CD4-positive, alpha-beta T cell treated with Interleukin-15 for 4 hours (primary cell): ENCODE measurements at places on chromosomes 7 and 10.

GRCh38 chr10:52451817-52452216 is 137.7 kb downstream of the DKK1 start:
- no peak for DNase-seq

DNA sequence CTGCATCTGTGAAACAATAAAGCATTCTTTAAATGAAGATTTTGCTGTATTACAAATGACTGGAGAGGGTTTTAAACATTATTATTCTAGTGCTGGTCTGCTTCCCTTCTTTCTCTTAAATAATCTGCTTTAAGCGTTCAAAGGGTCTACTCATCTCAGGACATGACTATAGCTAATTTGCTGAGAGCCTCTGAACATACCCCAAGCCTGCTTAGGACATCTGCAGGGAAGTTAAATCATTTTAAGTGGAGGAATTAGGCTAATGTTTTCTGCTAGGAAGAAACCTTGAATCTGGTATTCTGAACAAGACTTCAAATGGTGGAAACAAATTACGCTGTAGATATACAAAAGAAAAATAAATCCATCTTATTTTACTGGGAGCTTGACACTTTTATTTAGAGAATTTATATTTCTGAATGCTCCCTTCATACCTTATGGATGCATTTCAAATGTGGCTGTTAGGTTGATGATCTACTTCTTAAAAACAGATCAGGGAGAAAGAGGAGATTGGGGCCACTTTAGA is 124.4 kb upstream of the ITGB1 start:
- DNase-seq, result no peak

DNA sequence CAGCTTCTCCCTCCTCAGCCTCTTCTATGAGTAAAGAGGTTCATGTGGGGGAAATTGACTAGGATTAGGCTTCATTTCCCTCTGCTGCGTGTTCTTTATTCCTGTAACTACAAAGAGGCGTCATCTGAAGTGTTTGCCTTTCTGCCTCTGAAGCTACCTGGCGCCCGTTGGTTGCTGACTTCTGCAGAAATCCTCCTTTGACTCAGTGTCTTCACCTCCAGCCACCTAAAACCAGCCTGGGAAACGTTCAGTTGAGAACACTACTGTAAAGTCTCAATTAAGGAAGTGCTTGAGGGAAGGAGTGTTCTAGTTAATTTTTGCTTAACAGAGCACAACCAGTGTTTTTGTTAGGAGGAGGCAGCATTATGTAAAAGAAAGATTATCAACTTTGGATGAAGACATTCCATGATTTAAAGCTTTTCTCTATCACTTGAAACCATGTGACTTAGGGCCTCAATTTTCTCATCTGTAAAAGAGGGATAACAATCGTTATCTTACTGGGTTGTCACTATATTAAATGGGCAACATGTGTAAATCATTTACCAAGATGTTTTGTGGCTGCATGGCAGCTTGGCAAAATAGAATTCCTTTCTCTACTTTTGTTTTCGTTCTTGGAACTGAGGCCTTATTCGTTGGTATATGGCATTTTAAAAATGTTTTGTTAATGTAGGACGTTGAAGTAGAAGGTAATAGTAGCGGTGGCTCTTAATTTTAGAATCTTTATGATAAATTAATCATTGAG is 642.9 kb downstream of the SDK1 start:
- no peak for DNase-seq

DNA sequence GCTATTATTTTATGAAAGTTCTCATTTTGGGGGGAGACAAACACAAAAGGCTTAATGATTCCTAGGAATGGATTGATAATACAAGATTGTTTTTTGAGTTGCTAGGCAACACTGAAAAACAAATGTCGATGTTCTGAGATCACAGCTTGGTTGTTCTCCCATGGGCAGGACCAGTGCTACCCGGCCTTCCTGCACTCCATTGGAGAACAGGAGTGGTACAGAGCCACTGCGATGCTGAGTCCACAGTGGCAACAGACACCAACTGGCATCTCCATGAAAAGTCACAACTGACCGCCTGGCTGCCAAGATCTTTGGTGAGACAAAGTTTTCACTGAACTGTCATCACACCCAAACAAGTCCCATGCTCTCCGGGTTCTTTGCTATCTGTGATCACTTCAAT is 68.9 kb upstream of the NMT2 start:
- peak; percentile 4 for DNase-seq

DNA sequence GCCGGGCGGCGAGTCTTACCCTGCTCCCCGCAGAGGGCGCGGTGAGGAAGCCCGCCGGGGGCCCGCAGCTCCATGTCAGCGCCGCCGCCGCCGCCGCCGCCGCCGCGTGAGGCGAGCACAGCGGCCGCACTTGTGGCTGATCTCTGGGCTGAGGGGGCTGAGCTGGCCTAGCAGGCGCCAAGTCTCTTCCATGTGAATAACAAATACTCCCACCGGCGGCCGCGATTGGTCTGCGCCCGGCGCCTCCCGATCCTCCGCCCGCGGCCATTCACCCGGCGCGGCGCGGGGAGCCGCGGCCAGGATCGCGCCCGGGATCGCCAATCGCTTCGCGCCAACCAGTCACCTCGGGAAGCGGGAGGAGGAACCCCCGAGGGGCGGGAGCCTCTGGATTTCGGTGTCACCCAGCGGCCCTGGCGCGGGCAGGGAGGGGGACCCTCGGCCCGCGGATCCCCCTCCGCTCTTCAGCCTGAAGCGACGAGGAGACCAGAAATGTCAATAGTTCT is at the start of gene GRM8:
GRM8 (minus strand) TSS at position 164 of the 503 bp plus-strand sequence.
- DNase-seq, result no peak

GRCh38 chr10:101939729-101940128 is 96.1 kb upstream of the KCNIP2 start:
- no peak for DNase-seq

DNA sequence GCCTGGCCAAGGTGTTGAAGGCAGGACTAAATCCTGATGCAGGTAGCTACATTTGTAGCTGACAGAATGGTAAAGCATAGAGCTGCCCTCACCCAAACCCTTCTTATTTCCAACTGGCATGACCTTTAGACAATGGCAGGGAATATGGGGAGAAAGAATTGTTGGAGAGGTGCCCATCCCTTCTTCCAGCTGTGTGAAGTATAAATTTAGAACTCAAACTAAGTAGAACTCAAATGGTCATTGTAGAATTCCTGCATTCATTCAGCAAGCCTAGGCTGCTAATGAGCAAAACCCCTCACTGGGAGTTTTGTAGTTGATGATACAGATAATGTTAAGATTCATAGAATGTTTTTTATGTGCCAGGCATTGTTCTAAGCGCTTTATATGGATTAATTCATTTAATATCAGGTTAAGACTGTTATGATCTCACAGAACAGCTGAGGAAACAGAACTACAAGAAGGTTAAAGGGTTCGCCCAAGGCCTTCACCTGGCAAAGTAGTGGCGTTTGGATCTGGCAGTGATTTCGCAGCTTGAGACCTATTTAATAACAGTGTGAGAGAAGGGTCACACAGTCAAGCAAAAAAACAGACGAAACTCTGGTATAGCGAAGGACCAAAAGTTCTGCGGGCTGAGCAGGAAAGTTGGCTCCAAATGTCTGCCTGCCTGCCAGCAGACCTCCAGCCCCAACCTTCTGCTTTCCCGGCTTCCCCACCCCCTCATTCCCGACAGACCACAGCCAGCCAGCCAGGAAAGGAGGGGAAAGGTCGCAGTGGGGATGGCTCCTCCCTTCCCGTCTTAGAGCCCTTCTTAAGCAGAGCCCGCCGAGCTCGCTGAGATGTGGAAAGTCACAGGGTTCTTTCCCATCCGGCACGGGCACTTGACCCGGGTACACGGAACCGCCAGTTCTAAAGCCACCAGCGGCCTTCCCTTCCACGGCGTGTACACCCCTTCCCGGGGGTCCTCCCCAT is 1.6 kb upstream of the HILPDA start:
- DNase-seq, result no peak

- no peak for DNase-seq
Observed at GRCh38 chr7:96005271-96005670, 232.9 kb downstream of the DYNC1I1 start.

GRCh38 chr7:135242096-135242684 is 8.6 kb downstream of the STRA8 start:
- no peak for DNase-seq

DNA sequence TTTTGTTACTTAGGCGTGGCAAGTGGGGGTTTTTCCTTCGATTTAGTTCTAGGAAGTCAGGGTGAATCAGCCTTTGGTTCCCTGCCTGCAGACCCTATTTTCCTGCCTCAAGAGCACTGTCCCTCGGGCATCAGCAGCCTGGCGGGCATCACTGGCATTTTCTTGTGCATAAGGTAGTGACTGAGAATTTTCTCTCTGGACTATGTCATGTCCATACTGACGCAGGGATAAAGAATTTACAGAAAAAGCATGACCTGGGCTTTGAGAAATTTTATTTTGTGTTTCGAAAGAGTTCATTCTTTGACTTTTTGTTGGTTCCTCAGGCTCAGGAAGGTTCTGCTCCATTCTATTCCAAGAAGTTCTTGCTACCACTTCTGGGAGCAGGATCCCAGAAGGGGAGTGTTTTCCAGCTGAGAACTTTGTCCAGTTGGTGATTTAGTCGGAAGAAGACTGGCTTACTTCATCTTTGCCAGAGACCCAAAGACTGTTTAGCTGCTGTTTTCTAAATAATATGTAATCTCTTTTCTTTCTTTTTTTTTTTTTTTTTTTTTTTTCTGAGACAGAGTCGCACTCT is 213.9 kb upstream of the SH2B2 start:
- DNase-seq, result no peak

DNA sequence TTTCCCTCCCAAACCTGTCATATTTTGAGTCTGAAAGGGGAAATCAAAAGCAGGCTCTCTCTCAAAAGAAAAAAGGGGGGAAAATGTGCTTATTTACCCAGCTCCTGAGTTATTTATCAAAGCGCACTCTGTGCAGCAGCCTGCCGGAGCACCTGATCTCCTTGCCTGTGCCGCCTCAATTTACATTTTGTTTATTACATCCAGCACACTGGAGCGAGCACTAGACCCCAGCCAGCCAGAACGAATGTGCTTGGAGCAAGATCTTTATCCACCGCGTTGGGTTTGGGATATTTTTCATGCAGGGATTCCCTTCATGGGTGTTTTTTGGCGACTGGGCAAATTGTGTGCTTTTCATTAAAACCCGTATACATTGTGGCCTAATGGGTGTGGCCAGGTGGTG is 161.9 kb upstream of the INSYN2A start:
- DNase-seq, result no peak

DNA sequence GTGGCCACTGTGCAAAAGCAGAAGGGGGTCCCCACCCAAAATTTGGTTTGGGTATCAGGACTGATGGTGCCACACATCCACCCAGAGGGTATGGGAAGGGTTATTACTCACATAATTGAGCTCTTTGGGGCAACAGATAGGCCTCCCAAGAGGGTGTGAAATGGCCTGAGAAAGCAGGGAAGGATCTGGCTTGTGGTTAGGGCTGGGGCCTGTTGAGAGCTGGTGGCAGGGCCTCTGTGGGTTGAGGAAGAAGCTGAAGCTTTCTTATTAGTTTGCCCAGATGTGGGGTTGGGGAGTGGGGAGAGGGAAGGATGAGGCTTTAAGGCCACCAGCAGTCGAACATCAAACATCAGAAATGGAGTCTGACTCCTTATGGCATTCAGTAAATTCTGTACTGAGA is 18.3 kb upstream of the MKI67 start:
- DNase-seq, result no peak

DNA sequence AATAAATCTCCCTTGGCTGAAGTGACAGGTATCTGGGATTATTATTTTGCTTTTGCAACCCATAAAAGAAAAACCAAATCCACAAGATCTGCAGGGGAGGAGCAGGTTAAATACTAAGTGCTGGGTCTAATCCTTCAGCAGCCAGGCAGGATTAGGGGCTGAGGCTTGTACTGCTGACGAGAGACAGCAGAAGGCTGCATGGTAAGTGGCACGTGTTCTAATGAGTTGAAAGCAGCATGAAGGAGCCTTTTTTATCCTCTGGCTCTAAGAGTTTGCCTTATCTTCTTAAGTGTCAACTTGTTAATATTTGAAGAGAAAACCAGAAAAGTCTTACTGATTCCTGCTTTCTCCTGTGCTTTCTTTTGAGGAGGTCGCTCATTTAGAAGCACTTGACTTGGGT is 50.0 kb downstream of the LYZL2 start:
- no peak for DNase-seq

GRCh38 chr10:12332572-12333379 is 16.6 kb upstream of the CAMK1D start:
- DNase-seq, result no peak

DNA sequence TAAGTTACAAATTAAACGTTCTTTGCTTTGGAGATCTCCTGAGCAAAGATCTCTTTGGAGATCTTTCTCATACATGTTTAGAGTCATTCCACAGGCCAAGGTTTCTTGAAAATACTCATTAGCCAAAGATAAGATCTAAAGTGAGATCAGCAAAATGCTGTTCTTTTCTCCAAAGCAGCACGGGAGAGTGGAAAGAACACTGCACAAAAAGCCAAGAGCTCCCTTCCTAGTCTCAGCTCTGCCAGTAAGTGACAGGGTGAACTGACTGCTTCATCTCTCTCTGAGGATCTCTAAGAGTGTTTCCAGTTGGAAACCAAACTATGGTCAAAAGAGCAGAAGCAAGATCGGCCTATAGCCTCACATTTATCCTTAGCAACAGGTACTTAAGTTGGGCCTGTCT is 168.4 kb upstream of the ASAH2 start:
- DNase-seq, result no peak

DNA sequence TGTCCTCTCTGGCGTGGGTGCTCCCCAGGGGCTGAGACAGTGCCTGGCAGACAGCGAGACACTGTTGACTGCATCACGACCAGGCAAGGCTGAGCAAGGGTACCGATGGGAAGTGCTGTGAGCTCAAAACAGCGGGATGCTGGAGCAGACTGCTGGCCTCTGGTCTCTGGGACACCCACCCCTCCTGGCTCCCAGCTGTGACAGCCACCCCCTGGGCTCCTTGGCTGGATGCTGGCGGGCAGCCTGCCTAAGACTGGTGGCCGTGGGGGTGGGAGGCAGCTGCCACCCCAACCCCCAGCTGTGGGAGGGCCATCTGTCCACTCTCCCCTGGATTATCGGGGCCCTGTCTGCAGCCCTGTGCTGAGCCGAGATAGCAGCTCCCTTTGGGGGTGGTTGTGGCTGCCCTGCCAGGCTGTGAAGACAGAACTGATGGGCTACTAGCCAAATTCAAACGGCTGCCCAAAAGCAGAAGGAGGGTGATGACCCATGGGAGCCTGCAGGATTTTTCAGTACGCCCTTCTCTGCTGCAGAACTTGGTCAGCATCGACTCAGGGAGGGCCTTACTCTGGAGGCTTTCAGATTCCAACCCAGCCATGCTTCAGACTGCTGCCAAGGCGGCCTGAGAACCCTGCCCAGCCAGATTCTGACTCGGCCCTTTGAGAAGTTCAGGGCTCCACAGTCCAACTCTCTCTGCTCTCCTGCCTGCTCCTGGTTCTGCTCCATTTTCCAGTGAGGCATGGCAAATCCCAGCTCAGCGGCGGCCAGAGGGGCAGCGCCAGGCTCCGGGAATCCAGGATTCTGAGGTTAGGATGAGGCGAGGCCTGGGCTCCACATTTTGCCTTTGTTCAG is 125.3 kb downstream of the NEURL1 start:
- no peak for DNase-seq

DNA sequence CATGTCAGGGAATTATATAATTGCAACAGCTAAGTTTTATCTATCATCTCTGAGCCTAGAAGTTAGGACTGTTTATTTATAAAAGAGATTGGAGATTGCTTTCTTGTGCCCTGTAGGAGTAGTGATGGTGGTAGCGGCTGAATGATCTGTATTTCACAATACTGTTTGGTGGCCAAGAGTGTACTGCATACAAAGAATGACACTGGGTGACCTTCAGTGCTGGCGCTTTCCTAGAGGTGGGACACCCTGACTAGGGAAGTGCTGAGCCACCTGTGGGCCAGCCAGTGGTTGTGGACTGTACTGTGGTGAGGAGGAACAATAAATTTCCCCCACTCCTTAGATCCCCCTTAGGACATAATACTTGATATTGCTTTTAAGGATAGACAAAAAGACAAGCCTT is 53.0 kb downstream of the COPG2 start:
- no peak for DNase-seq

- DNase-seq, result no peak
Observed at GRCh38 chr7:139494835-139495579, 11.5 kb upstream of the KLRG2 start.
